ENCODE measurements at places on chromosomes 6 and 20. TPM values are rescaled to one million over a fixed set of nuclear protein-coding genes. Genes with fewer than 3 reads are reported as not detected.

The FAM229B gene
- 17.8 TPM for total RNA-seq

DNA sequence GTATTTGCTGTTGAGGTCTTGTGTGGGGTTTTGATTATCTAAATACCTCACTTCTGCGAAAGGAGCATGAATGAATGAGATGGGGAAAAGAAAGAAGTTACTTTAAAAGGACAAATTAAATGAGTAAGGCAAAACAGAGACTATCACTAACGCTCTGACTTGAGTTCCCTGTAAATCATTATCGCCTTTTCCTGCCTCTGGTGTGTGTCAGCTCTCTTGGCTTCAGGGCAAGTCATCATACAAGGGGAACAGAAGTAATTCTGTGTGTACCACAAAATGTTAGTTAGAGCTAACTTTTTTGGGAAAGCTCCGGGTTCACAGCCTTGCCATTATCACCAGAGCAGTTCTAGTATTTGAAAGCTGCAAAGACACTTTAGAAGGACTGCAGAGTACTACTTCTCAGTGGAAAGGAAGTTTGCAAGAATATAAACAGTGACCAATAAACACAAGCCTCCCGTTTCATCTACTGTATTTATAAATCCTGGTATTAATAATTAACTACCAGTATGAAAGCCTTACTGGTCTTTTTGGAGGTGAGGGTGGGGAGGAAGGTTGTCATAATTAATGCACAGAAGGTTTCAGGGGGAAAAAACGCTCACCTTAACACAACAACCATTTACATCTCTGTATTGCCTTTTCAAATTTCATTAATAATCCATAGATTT lies 1.2 kb downstream of the DZANK1 start:
- no peak for DNase-seq

- DNase-seq = no peak
Measured at GRCh38 chr6:37575221-37575620, 75.5 kb upstream of the CCDC167 start.

GRCh38 chr6:110738899-110739365 lies 76.3 kb downstream of the CDK19 start:
- no peak for DNase-seq

The TUBB2B gene
- total RNA-seq = 2.8 TPM

DNA sequence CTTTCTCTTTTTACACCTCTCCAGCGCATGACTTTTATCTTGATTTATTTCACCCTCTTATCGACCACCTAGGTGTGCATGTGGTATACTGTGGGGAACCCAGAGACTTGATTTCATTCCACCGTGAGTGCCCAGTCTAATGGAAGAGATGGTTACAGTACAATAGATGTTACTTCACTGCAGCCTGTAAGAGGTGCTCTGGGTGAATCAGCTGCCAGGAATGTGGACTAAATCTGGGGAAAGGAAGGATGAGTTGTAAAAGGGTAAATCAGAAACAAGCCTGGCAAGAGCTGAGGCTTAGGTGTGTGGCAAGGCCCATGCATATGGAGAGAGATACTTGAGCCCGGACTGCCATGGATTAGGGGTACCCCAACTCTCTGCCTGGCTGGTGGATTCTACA lies 7.4 kb downstream of the STK35 start:
- no peak for DNase-seq

The SMIM13 gene
- total RNA-seq = 6.7 TPM

DNA sequence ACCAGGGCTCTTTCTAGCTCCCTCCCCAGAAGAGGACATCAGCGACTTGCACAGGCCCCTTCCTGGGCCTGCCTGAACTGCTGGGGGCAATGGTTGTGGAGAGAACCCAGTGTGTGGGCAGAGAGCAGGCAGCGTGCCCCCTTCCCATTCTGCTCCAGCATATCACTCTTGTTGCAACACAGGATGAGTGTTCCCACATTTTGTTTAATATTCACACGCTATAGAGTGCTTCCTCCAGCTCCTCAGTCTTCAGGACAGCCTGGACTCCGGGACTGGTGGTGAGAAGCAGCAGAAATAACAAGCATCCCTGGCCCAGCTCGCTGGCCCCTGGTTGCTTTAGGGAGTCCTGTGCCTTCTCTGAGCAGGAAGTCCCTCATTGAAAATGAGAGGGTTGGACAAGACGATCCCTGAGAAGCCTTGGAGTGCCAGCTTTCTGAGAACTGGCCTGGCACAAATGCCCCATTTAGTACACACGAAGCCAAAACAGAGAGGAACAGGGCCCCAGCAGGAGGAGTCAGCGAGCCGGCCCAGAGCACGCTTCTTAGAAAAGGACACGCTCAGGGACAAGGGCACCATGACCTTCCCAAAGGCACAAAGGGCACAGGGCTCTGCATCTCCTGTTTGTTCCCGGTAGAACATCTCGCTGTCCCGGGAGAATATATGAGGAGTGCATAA lies 84.2 kb upstream of the FOXC1 start:
- DNase-seq = no peak

- DNase-seq = no peak
Measured at GRCh38 chr6:163148451-163149278, 265.9 kb upstream of the QKI start.

GRCh38 chr6:96276305-96276704 lies 245.3 kb upstream of the UFL1 start:
- DNase-seq = no peak

- no peak for DNase-seq
Measured at GRCh38 chr20:18728870-18729224, 84.7 kb upstream of the SCP2D1 start.

GRCh38 chr20:43284486-43284885 lies 94.8 kb upstream of the PTPRT start:
- no peak for DNase-seq

- DNase-seq = peak; percentile 78
Measured at GRCh38 chr6:39309942-39310531, 4.2 kb downstream of the KCNK17 start.

GRCh38 chr6:25477006-25477590 lies 174.9 kb upstream of the SCGN start:
- no peak for DNase-seq

DNA sequence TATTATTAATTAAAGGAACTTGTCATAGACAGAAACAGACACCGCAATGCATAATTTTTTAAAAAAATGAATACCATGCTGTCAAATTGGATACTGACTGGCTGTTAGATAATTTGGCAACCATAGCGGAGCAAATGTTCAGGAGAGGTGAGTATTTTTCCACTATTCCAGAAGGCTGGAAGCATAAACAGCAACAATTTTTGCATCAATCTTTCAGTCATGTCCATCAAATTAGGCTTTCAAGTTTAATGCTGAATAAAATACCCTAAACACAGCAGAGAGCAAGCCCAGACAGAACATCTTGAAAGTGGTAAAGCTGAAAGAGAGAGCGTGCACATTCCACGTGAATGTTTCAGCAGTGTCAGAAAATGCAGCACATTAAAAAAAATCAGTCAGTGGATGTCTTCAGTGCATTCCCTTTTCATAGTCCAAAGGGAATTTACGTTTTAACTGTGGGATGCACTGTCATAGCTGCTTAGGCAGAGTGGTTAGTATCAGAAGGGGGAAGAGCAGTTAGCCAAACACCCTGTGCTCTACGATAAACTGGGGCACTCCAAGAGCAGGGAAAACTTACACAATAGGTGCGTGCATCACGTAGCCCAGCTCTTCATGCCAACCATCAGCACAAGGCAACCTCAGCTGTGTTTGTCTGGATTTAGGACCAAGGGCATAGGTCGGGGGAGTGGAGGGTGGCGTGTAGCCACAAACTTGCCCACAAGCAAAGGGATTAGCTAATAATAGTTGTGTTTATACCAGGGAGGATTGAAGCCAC lies 116.2 kb upstream of the STMND1 start:
- peak; percentile 61 for DNase-seq

GRCh38 chr20:32327087-32327681 lies 30.9 kb upstream of the ASXL1 start:
- DNase-seq = no peak

The SLC4A11 gene
- 56.3 TPM for total RNA-seq

The VEGFA gene
- total RNA-seq = 261 TPM

The DEFB115 gene
- total RNA-seq = not detected

DNA sequence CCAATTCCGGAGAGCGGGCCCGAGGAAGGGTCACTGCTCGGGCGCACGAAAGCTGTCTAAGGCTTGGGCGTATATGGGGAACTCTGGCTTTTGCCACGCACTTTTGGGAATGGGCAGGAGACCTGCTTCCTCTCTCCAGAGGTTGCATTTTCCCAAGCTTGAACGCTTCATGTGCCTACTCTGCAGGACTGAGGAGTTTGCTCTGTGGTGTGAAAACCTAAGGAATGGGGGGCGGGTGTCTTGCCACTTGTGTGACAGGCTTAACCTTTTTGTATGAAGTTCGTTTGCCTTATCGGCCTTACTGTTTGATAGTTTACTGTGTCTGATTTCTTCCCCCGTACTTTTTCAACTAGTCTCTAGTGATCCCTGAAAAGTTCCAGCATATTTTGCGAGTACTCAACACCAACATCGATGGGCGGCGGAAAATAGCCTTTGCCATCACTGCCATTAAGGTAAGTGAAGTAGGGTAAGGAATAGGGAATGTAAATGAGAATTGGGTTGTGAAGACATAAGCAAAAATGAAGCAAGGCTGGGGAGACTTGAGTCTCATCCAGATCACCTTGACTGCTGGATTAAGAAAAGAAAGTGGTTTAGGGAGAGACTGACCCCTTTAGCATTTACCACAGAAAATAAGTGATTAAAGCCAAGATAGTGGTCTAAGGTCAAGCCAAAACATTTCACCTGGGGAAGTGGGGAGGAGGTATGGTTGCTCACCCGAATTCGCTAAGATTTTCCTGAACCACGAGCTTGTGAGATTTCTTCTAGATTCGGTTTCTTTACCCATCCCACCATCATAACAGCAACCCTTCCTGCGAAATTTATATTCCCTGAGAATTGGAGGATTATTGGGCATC lies 627 bp downstream of the RPS18 start:
- DNase-seq = no peak

DNA sequence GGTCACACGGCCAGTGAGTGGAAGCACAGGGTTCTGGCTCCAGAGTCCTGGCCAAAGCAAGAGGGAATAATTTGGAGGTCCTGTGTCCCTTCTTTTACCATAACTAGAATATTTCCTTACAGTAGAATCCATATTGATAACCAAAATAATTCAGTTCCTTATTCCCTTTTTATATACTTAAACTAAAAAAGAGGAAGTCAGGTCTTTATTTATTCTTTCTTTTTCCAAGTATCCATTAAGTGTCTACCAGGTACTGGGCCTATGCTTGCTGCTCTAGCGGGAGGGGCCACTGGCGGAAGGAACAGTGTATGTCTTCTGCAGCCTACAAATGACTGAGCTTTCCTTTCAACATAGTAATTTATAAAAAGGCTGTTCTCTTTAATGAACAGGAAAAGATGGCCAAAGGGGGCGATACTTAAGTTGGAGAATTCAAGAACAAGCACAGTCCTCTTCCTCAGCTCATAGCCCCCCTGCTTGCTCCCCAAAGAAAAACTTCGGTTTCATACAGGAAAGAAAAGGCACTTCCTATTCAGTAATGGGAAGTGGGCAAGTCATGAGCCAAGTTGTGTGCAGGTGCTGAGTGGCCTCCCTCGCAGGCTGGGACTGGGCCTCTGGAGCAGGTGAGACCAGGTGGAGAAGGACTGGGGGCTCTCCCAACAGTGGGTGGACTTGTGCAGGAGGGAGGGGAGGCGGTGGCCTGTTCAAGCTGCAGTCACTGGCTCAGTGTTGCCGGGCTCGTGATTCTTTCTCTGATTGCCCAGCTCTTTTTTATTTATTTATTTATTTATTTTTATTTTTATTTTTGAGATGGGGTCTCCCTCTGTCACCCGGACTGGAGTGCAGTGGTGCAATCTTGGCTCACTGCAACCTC lies 110.9 kb downstream of the ARMC2 start:
- DNase-seq = no peak

DNA sequence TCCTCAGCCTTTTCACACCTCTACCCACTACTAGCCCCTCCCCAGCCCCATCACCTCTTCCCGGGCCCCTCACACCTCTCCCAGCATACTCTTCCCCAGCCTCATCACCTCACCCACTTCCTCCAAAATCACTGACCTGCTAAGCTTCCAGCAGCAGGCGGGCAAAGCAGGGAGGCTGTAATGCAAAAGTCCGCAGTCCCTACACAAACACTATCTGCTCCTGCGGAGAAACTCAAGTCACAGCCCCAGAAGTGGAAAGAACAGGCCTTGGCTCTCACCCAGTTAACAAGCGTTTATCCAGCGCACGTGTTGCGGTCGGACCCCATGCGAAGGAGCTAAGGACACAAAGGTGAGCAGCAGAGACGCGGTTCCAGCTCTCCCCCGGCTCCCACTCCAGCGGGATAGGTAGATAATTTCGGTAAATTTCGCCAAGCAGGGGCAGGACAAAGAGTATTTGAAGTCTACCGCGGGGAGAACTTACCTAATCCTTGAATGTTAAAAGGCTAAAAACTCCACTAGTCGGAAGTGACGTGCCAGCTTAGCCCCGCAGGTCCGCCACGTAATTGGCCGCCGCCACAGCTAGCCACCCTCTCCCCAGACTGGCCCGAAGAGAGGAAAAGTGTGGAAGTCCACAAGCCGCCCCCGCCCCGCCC lies 728 bp upstream of the TRIM39 start:
- DNase-seq = peak; percentile 55

GRCh38 chr6:73832313-73832712 lies 136.3 kb downstream of the CD109 start:
- no peak for DNase-seq

DNA sequence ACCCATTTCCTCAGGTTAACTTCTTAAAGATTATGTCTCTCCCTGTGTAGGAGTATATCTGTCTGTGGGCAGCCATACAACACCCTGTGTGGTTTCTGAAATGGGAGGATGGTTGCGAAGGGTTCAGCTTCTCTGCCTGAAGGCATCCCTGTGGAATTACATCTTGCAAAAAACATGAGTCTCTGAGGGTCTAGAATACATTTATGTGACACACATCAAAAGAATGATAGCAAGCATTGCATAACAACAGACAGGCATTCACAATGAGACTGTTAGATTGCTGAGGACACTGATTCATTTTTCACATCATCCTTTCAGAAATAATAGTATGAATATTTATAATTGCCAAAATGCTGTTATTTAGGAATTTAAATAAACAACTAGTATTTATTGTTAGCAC lies 670.9 kb downstream of the HTR1B start:
- no peak for DNase-seq

The JPH2 gene
- 35.2 TPM for total RNA-seq

- no peak for DNase-seq
Measured at GRCh38 chr20:36917943-36918342, 33.6 kb downstream of the SAMHD1 start.

GRCh38 chr6:166687879-166688205 lies 60.8 kb upstream of the RPS6KA2 start:
- no peak for DNase-seq

- DNase-seq = no peak
Measured at GRCh38 chr20:37392441-37393195, 46.7 kb downstream of the SRC start.

DNA sequence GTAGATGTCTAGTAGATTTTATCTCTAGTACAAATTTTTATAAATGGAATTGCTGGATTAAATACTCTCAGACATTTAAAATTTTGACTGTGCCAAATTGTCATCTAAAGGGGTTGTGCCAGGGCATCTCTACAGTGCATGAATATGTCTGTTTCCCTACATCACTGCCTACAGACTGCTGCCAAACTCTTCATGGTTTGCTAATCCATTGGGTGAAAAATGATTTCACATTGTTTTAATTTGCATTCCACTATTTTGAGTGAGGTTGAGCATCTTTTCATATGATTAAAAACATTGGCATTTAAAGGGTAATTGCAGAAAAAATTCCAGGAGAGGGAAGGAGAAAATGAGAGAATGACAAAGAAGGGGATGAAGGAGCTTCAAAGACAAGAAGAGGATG lies 267.7 kb upstream of the RNF24 start:
- DNase-seq = no peak

GRCh38 chr6:149389509-149390297 lies 10.4 kb upstream of the SUMO4 start:
- DNase-seq = no peak

- DNase-seq = no peak
Measured at GRCh38 chr20:36579996-36580545, 6.7 kb downstream of the TGIF2 start.

The TMEM170B gene
- total RNA-seq = 2.9 TPM

The LSM14B gene
- 39.0 TPM for total RNA-seq

Data from ureter (tissue), 1 donor.